Activated T-helper 17 cell treated with anti-CD3 and anti-CD28 coated beads, Interleukin-2, amount 50 U/mL, for 72 hours (primary cell): ENCODE measurements at places on chromosomes 12 and 14. TPM values are rescaled to one million over a fixed set of nuclear protein-coding genes. Genes with fewer than 3 reads are reported as not detected.

DNA sequence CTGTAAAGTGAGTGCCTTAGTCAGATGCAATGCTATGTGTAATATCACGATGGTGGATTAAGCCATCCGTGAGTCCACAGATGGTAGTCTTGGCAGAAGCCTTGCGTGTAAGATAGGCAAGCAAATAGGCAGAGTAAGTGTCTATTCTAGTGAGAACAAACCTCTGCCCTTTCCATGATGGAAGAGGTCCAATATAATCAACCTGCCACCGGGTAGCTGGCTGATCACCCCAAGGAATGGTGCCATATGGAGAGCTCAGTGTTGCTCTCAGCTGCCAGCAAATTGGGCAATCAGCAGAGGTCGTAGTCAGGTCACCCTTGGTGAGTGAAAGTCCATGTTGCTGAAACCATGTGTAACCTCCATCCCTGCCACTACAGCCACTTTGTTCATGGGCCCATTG, 371.2 kb upstream of the LRFN5 start:
- no peak for ATAC-seq

DNA sequence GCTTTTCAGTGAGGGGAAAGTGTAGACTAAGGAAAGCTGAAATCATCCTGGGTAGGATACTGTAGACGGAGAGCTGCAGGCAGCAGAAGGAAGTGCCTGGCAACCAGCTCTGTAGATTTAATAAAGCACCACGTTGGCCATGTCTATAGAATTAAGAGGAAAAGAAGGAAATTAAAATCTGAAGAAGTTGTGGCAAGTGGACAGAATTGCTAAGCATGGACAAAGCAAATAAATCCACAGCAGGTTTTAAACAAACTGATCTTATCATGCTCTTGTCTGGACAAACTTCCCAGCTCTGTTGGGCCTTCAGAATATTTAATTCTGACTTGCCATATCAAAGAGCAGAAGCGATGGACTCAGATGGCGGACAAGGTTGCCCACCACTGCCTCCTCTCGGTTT, 27.2 kb upstream of the EVL start:
- ATAC-seq, result no peak

- no peak for ATAC-seq
Observed at GRCh38 chr12:111442301-111443045, 36.8 kb downstream of the SH2B3 start.

GRCh38 chr12:102093319-102093718, 26.6 kb downstream of the NUP37 start:
- ATAC-seq, result no peak

DNA sequence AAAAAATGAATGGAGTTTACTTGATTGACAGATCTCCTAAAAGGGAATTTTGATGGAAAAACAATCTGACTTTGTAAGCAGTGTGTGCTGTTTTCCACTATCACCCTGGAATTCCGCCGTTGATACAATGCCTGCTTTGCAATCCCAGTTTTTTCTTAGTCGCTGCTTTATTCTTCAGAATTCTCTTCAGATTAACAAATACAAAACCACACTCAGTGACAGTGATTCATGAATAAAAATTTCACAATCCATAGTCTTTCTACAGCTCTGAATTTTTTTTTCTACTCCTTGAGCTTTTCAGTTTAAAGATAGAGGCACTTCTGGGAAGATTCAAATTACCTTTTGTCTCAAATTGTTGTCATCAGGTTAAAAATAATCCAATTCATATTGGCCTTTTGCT, 44.6 kb upstream of the KITLG start:
- ATAC-seq, result no peak

- ATAC-seq, result no peak
Observed at GRCh38 chr14:101478096-101478495, 83.2 kb upstream of the DIO3 start.

Gene TMEM63C
- 0.64 TPM for total RNA-seq

DNA sequence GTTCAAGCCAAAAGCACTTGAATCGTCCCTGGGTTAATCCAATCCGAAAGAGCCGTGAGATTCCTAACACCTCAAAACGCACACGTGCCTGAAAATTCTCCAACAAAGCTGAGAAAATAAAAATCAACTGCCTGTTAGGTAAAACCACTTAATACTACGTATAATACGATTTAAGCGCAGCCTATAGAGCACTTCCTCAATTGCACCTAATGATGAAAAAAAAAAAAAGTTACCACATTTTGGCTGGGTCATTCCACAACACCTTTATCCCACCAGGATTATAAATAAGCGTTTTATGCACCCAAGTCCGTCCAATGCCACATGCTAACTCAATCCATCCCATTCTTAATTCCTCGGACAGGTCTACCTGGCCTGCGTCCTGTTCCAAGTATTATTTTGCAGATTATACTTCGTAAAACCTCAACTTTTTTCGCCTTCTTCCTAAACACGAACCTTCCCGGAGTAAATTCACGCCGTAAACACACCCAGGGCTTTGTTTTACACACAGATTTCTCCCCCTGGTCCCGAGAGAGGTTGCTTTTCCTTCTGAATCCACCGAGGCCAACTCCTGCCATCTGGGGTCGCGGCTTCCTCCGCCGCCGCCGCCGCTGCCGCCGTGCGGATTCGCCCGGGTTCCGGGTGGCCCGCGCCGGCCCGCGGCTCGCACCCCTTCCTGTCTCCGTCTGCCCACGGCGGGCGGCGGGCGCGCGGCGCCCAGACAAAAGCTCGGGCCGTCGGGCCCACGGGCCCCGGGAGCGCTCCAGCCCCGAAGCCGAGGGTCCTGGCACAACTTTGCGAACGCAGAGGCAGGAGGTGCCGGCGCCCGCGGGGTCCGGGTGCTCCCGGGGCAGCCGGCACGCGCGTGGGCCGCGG, 66.2 kb downstream of the RNF34 start:
- ATAC-seq, result peak; percentile 5
